ENCODE measurements at places on chromosomes 2 and 18.

- no peak for DNase-seq
Observed at GRCh38 chr2:222159221-222159620, 139.6 kb downstream of the PAX3 start.

GRCh38 chr2:41242001-41242331 lies 790.1 kb upstream of the SLC8A1 start:
- DNase-seq: no peak

GRCh38 chr2:227161947-227162346 lies 2.1 kb downstream of the COL4A4 start:
- no peak for DNase-seq

DNA sequence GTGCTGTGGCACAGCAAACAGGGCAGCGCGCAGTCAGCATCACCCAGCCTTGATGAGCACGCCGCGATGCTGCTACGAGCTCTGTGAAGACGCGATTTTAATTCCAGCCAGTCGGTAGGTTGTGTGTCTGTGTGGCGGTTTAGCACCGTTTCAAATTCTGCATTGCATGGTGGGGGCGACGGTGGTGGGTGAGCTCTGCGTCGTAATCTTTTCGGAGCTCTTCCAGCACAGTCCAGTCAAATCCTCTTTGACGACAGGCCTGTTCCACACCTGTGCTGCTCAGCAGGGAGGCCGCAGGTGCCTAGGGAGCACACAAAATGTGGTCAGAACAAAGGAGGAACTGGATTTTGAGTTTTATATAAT lies 8.6 kb downstream of the ALLC start:
- no peak for DNase-seq

- DNase-seq: no peak
Observed at GRCh38 chr2:204492417-204492816, 52.9 kb upstream of the PARD3B start.

GRCh38 chr2:197309691-197310231 lies 819 bp downstream of the ANKRD44 start:
- no peak for DNase-seq

DNA sequence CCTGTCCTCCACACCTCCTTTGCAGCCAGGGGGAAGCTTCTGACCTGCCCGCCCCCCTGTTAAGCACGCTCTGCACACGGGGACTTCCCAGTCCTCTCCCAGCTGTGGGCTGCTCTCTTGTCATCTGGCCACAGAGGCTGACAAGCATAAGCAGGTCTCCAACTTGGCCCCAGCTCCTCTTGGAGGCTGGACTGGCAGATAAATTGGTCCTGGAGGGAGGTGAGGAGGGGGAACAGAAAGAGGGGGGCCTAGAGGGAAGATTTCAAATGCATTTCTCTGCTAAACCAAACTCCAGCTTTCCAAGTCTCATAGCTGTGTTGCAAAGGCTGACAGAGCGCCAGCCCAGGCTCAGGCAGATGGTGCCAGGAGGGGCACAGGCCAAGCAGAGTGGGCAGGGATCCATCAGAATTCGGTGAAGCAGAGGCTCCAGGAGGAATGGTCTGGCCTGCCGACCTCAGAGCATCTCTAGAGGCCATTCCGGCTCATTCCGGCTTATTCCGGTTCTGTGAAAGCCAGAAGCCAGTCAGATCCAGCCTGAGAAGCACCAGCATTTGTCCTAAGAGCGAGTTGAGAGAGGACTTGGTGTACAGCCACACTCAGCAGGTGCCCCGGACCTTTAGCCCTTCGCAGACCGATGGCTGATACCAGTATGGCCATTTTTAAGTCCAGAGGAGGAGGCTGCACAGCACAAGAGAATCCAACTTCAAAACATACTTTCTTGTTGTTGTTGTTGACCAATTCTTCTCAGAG lies 508.9 kb upstream of the MYT1L start:
- DNase-seq: no peak

DNA sequence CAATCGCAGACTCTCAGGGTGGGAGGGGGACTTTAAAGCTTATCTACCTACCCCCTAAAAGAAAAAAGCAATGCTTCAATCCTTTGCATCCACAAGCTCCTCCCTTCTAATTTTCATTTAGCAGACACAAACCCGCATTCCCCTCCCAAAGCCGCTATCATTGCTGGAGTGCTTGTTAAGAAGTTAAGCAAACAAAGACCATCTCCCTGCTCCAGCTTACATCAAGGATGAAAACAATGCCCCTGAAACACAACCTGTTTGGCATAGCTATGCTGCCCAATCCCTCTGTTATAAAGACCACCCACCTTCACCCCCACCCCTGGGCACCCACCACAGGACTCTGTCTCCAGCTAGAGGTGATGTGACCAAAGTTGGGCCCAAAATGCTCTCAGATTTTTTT lies 33.0 kb downstream of the REEP1 start:
- no peak for DNase-seq

GRCh38 chr2:172373766-172374165 lies 53.6 kb upstream of the ITGA6 start:
- no peak for DNase-seq

DNA sequence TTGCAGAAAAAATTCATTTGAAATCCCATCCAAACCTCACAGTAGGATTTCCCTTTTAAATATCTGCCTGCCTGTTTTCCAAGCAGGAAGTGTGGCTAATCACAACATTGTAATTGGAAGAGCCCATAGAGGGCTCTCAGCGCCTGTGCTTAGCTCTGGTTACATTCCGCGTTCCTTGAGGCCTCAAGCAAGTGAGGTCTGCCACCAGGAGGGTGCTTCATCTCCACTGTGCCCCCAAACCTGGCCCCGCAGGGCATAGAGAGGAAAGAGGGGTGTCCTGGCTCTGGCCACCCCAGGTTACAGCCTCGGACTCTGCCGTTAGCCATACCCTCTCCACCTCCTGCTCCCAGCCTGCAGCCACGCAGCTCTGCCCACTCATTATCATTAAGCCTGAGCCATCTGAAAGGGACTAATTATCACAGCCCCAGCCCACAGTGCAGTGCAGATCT lies 214.8 kb downstream of the SP3 start:
- no peak for DNase-seq

DNA sequence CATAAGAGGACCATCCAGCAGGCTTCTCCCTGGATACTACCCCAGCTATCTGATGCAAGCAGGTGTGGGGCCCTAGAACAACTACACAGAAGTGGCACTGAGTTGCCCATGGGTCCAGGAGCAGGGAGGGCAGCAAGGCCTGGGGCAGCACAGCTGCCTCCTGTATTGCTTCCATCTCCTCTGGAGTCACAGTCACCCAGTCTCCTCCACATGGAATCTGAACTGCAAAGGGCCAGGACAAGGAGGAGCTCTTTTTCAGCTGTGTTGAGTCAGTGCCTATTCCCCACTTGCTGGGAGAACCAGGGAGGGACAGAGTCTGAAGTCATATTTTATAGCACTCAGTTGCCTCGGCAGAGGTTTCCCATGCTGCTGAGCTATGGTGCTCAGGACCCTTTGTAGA lies 67.9 kb upstream of the ALPP start:
- no peak for DNase-seq

- no peak for DNase-seq
Observed at GRCh38 chr2:205463466-205464025, 218.8 kb upstream of the NRP2 start.

DNA sequence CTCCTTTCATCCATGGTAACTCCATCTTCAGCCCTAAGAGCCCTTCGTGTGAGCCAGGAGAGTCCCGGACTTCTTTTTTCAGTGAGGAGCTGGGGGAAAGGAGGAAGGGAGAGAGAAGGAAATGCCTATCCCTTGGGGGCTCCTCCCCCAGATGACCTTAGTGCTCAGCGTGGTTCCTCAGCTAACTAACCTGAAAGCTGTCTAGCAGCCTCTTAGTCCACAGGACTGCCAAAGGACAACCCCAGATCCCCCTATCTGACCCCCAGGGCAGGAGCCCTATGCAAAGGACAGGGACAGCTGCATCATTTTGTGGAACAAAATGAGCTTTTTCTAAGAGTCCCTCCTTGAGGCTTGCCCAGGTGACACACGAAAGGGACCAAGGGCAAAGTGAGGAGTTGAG lies 7.9 kb downstream of the SPR start:
- DNase-seq: no peak

- DNase-seq: no peak
Observed at GRCh38 chr18:9619056-9619455, 4.7 kb upstream of the PPP4R1 start.
